IPS DF 19.7 (cell line): ENCODE measurements at places on chromosomes 3 and 15.

DNA sequence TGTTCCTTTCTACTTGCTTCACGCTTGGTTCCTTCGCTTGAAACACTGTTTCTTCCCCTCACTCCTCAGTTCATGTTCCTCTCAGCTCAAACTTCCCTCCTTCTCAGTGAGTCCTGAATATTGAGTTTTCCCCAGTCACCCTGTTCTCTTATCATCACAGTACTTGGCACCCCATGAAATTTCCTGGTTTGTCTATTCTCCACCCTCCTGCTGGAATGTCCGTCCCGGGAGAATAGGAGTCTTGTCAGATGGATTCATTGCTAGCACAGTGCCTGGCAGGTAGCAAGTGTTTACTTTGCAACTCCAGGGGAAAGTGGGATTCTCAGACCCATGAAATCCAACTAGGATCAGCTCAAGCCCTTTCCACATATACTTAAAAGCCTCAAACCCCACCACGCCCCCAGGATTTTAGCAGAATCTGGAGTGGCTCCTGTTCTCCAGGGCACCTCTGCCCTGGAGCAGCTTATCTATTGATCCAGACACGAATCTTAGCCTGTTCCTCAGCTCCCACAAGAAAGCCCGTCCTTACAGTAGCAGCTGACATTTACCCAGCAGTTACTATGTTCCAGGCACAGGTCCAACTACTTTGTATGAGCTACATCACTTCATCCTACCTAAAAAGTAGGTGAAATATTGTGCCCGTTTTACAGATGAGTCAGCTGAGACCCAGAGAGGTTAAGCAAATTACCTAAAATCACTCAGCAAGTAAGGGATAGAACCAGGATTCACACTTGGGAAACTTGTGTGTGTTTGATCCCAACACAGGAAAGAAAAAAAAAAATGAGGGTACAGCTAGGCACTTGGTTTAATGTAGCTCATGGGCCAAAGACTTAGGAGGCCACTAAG is 36.8 kb upstream of the MAP3K13 start:
- no peak for DNase-seq

DNA sequence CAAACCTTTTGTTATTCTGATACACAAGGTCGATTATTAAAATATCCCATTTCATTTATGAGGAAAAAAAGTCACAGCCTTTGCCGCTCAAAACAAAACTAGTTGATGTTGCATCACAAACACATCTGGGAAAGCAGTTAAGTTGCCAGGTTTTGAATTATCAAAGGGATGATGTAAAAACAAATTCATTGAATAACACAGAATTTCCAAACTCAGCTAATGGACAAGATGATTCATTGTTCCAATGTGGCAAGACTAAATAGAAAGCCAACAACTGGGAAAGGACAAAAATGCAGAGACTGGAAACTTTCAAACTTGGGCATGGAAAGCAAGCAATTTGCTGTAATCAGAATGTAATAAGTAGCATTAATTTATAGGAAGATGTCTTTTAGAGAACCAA is 610.0 kb upstream of the ZNF385D start:
- DNase-seq, result no peak

DNA sequence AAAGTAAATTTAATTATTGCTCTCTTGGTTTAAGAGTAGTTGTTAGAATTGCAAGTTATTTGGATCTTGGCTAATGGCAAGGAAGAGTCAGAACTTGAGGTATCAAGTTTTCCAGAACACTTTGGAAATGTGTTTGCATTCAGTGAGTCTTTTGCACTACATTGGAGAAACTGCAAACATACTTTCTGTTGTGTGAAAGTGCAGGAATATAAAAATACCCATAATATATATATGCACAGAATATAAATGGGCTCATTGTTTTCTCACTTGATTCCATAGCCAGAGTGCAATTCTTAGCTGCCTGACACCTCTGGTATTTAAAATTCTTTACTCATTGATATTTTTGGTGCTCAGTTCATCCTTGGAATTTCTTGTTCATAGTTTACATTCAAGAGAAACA is 92.9 kb downstream of the HCN4 start:
- no peak for DNase-seq

GRCh38 chr3:173065543-173065981 is 75.5 kb downstream of the SPATA16 start:
- no peak for DNase-seq

- no peak for DNase-seq
Observed at GRCh38 chr15:40763801-40764628, at the start of gene GCHFR. Gene GCHFR (plus strand): TSS chr15:40764068. CDS start chr15:40764181, 113 bp downstream.

DNA sequence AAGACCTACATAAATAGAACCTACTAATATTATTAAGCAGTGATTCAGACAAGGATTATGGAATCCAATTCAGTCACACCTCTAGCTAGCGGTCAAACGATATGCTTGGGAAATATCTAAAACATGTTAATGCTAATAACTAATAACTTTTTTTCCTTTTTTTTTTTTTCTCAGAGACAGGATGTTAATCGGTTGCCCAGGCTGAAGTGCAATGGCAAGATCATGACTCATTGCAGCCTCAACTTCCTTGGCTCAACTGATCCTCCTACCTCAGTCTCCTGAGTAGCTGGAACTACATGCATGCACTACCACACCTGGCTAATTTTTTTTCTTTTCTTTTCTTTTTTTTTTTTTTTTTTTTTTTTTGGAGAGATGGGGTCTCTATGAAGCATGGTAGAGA is 124.1 kb downstream of the NR2E3 start:
- no peak for DNase-seq

- no peak for DNase-seq
Observed at GRCh38 chr3:164407111-164407510, 671.2 kb downstream of the SI start.

DNA sequence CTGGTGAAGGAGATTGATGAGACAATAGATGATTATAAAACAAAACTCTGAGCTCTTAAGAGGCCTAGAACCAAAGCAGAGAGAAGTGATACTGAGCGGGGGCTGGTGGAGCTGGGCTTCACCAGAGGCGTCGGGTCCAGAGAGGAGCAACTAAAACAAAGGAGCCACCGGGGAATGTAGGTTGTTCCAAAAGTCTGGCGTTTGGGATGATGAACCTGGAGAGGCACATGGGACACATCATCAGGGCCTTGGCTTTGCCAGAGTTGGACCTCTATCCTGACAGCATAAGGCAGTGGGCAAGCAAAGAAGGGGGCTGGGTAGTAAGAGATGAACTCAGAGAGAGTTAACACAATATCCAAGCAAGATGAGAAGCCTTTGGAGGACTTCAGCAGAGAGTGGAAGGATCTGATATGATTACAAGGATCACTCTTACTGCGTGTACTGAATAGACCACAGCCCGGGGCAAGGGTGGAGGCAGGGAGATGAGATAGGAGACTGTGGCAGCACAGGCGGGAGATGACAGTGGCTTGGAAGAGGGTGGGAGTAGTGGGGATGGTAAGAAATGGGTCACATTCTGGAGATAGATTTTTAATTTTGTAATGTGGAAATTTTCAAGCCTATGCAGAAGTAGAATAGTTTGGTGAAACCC is 36.0 kb upstream of the RASA2 start:
- no peak for DNase-seq

GRCh38 chr15:36666228-36666905 is 86.9 kb downstream of the CDIN1 start:
- no peak for DNase-seq

DNA sequence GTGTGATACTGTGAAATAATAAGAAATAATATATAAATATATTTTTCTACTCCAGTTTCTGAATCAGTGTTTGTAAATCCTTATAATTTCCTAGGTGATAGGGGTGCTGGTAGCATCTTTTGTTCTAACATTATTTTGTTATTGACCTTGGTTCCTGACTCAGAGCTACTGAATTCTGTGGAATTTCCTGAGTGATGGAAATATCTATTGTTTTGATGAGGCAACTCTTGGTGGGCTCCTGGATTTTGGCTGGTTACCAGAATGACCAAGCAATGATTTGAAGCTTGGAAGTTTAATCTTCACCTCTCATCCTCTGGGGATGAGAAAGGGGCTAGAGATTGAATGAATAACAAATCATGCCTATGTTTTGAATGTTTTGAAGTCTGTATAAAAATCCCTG is 377.3 kb downstream of the LPP start:
- DNase-seq, result no peak

GRCh38 chr15:37425541-37425940 is 325.2 kb upstream of the MEIS2 start:
- DNase-seq, result no peak

- DNase-seq, result no peak
Observed at GRCh38 chr15:62756326-62756994, 286.1 kb upstream of the TPM1 start.

DNA sequence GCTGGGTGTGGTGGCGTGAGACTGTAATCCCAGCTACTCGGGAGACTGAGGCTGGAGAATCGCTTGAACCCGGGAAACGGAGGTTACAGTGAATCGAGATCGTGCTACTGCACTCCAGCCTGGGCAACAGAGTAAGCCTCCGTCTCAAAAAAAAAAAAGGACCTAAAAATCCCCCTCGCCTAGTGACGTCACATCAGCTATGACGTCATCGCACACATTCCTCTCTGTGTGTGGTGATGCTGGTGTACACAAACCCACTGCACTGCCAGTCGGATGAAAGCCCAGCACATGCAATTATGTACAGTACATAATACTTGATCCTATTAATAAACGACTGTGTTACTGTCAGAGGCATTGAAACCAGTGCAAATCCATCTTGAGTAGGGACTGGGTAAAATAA is 40.2 kb upstream of the SEC61A1 start:
- no peak for DNase-seq

GRCh38 chr3:123791417-123791816 is 92.7 kb downstream of the MYLK start:
- no peak for DNase-seq

DNA sequence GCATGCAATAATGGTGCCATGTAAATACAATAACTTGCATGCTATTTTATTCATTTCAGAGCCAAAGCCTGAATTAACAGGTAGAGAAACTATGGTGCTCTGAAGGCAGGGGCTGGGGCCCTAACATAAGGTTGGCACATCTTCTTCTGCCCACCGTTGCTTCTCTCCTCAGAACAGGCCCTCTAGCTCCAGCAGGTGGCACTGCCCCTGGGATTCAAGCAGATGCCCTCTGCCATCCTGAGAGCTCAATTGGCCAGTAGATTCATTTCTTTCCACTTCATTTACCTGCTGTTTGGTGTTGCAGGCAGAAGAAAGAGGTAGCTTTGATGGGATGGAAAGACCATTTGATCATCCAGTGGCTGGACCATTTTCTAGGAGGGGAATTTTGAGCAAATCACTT is 130.5 kb downstream of the FOXB1 start:
- DNase-seq, result no peak

- no peak for DNase-seq
Observed at GRCh38 chr15:90994059-90994416, 297 bp downstream of the PRC1 start.

DNA sequence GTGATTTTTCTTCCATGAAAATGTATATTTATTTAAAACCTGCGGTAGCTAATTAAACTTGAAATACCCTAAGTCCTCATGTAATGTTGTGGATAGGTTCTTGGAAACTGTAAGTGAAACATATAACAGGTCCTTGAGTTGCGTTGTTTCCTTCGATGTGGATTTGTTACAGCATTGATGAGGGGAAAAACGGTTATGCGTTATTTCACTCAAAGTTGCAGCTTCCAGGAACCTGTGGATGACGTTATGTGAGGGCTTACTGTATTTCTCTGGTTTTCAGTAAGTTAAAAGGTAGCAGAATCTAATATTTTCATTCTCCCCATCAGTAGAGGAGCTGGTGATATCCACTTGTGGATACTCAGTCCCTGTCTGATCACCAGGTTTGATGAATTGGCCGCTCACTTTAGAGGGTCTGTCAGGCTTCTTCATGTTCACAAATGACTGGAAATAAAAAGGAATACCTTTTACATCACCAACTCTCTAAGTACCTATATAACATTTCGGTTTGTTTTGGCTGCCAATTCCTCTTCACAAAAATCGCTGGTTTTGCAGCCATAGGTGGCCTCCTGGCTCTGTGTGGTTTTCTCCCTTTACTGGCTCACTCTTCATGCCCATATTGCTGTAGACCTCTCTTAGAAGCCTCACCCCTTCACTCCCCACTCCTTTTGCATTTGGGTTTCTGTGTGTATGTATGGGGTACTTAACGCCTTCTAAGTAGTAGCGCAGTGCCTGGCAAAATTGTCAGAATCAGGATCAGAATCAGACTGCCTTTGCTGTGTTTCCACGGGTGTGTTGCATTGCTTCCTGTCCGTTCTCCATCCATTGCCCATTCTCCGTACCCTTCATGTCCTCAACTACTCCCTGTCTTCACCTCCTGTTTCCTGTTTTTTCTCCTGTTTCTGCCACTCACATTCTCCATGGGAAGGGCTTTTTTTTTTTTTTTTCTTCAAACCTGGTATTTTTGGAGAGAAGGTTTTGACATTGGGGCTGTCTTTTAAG is 112.6 kb downstream of the FNDC3B start:
- DNase-seq, result no peak

DNA sequence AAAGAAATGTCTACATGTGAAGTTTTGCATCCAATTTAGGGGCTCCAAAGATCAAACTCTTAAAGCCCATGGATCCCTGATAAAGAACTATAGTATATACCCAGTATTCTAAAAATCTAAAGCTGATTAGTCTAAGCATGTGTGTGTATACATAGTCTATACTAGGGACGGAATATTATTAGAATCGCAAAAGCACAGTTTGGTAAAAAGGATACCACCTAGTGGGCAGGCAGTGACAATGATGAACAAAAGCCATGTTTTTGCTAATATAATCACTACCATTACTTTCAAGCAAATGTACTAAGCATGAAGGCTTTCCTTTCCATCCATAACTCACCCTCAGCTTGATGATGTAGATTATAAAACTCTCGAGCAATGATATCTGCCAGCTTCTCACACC is 16.5 kb downstream of the POLQ start:
- no peak for DNase-seq

- no peak for DNase-seq
Observed at GRCh38 chr3:176867681-176868663, 329.3 kb downstream of the TBL1XR1 start.

DNA sequence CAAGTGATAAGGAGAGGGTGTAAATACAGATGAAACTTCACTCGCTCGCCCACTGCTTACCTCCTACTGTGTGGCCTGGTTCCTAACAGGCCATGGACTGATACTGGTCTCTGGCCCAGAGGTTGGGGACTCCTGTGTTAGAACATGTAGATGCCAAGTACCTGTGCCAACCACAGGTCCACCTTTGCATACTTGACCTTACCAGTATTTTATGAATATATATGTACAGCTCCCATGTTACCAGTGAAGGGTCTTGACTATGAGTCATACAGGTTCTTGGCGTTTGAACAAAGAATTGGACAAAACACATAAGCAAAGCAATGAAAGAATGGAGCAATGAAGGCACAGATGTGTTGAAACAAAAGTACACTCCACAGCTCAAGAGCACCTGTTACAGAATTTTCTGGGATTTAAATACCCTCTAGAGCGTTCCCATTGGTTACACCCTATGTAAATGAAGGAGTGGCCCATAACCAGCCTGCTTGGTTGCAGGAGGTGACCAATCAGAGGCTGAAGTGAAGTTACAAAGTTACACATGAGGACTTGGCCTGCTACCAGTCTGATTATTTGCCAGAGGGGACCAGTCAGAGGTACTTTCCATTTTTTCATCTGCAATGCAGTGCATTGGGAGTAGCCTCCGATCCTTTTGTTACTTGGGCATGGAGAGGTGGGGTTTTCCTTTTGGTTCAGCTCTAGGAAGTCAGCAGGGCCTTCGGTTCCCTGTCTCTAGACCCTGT is 1.7 kb upstream of the GFM1 start:
- DNase-seq, result no peak

- DNase-seq, result peak; percentile 56
Observed at GRCh38 chr3:116770815-116771450, 61.4 kb downstream of the TUSC7 start.
